ENCODE measurements at places on chromosomes 2 and 18.

- DNase-seq = no peak
These were observed 54.7 kb upstream of the KIDINS220 start for GRCh38 chr2:8892111-8892510.

GRCh38 chr2:36449943-36450392 lies 94.4 kb downstream of the CRIM1 start:
- DNase-seq = no peak

DNA sequence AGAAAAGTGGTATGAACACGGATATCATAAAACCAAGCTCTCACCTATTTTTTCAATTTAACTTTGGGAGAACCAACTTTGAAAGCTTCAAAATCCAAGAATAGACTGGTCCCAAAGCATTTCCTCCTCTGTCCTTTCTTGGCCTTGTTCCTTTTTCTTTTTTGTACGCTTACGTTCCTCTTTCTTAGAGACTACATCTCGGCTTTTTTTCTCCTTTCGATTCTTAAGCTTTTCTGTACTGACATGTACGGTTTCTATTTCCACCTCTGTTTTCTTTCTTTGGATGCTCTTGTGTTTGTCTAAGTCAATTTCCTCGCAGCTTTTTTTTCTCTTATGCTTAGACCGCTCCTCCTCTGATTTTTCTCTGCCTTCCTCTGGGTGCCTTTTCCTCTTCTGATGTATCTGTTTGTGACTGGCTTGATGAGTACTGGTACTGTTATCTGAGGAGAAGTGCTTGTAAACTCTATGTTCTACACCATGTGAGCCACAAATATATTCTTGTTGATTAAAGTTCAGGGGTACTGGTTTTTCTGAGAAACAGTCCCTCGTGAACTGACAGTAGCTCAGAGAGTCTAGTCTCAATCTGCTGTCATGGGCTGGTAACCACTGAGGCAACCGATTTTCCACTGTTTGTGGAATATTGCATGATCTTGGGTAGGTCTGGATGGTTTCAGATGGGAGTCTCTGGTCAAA lies 11.5 kb upstream of the RNU2-63P start:
- no peak for DNase-seq

DNA sequence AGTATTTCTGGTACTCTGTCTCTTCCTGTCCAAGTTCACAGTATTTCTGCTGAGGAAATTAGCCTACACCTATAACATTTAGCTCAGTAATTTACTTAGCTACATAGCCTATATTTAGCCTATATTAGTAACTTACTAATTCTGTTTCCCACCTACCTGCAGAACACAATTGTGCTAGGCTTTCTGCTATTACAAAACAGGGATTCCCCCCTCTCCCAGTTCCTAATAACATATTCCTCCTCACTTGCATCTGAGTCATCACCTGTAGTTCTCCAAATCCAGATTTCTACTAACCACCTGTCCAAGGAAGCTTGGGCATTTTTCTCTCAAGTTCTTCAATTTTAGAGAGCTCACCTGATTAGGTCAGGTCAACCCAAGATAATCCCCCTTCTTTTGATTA lies 94.9 kb downstream of the NETO1 start:
- DNase-seq = no peak

DNA sequence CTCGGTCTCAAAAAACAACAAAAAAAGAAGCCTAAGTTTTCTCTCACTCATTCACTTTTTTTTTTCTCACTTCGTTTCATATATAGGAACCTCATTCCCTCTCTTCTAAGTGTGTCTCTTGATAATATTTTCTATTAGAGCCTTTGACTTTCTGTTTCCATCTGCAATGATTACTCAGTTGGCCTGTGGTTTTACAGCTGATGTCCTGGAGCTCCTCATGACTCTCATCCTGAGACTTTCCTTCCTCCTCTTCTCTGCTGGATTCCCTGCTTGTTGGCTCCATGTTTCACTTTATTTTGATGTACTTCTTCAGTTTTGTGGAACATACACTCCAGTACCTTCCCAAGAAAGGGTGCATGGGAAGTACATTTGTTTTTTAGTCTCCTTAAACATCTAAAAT lies 154.2 kb upstream of the GATA6 start:
- DNase-seq = no peak

DNA sequence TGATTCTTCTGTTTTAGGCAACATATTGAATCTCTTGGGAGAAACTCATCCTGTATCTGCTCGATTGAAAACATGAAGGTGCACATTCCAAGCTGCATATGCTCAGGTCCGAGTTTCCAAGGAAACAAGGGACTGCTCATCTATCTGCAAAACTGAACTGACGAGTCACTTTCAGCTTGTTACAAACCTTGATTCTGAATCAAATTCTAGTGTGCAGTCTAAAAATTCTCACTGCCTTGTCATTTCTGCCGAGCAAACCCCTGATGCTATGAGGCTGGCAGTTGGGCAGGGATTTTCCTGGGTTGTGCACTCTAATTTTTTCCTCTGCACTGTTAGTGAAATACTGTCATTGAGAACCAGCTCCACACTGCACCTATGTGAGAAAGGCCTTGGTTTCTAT lies 101.3 kb upstream of the ETAA1 start:
- no peak for DNase-seq

DNA sequence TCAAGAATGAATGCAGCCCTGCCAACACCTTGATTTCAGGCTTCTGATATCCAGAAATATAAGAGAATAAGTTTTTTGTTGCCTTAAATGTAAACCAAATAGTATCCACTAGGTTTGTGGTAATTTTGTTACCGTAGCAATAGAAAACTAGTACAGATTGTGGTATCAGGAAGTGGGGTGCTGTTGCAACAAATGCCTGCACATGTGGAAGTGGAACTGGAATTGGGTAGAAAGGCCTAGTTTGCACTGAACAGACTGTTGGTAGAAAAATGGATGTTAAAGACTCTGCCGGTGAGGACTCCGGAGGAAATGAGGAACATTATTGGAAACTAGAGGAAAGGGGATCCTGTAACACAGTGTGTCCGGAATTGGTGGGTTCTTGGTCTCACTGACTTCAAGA lies 145.8 kb upstream of the MGAT5 start:
- no peak for DNase-seq

DNA sequence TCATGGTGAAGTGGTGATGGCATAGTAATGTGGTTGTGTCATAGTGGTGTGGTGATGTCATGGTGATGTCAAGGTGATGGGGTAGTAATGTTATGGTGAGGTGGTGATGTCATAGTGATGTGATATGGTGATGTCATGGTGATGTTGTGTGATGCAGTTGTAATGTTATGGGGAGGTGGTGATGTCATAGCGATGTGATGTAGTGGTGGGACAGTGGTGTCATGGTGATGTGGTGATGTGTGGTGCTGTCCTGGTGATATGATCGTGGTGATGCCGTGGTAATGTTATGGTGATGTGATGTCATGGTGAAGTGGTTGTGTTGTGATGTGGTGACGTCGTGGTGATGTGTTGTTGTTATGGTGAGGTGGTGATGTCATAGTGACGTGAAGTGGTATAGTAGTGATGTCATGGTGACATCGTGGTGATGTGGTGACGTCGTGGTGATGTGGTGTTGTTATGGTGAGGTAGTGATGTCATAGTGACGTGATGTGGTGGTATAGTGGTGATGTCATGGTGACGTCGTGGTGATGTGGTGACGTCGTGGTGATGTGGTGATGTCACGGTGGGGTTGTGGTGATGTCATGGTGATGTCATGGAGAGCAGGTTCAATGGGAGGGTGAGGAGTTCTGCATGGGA lies 242.7 kb upstream of the MYT1L start:
- DNase-seq = no peak

DNA sequence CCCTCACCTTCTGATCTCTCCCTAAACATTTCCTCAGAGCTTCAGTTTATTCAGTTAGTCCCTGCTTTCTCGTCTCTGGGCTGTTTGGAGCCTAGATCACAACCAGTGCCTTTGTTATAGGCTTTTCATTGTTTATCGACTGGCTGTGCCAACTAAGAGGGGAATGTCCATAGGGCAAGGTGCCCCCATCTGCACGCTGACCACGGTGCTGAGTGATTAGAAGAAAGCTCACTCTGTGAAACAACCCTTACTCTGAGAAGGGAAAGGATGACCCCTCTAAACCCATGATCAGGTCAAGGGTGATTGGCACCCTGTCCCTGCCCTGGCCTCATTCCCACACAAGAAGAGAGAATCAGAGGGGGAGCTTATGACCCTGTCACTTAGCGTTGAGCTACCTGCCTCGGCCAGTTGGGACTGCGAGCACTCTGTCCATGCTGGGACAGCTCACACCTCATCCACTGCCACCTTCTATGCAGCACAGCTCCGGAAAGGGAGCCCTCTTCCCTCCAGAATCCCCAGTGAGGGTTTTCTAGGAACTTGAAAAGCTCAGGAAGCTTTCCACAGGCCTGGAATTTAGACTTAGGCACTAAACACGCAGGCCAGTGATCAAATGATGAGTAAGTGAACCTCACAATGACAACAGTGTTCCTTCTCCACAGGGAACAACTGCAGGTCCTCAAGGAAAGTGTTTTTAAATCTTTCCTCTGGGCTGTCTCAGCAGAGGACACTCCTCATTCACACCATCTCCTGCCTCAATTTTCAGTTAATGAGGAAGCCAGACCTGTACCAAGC lies 2.3 kb upstream of the ACTG2 start:
- DNase-seq = no peak

DNA sequence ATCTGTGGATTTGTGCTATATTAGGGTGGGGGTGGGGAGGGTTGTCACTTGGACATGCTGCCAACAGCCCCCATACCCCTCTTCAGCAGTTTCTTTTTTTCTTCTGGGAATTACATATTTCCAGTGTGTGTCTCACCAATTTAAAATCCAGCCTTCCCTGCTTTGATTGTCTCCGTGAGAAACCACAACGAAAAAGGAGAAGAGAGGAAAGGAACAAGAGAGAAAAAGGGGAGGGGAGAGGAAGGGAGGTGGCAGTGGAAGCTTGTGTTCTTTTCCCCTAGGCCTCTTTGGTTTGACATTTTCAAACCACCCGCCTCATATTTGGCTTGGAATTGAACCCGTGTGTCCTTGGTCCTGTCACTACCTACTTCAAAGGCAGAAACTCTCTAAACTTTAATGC lies 860 bp downstream of the CTNNA2 start:
- DNase-seq = no peak

GRCh38 chr2:183010112-183010511 lies 28.1 kb downstream of the NCKAP1 start:
- DNase-seq = no peak

DNA sequence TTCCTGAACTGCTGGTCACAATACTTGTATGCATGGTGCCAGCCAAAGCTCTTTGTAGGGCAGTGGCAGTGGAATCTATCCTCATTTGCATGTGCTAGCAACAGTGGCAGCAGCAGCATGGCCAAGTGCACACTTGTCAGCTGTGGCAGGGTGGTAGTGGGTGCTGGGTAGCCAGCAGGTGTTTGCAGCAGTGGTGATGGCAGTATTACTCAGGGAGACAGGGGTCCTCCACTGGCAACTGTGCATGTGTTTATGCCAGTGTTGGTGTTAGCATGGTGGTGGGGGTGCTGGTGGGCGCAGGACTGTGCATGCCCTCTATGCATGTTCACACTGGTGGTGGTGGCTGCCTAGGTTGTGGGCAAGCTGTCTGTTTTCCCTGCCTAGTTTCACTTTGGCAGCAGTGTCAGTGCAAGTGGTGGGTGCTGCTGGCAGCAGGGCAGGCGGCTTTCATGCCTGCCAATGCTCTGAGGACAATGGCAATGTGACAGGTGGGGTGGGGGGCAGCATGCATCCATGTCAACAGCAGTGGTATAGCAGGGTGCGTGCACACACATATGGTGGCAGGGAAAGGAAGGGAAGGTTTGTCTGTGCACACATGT lies 41.2 kb downstream of the GALNT13 start:
- no peak for DNase-seq

DNA sequence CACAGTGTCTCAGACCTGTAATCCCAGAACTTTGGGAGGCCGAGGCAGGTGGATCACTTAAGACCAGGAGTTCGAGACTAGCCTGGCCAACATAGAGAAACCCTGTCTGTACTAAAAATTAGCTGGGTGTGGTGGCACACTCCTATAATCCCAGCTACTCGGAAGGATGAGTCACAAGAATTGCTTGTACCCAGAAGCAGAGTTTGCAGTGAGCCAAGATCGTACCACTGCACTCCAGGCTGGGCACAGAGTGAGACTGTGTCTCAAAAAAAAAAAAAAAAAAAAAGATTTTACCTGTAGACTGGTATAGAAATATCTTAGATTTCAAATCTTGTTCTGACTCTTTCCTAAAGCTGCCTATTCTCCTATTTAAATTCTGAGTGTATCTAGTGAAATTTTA lies 7.2 kb upstream of the KLHL29 start:
- no peak for DNase-seq

- DNase-seq = no peak
These were observed 63.7 kb upstream of the CYRIA start for GRCh38 chr2:16729335-16729734.

GRCh38 chr2:45884126-45884525 lies 232.7 kb downstream of the PRKCE start:
- no peak for DNase-seq

DNA sequence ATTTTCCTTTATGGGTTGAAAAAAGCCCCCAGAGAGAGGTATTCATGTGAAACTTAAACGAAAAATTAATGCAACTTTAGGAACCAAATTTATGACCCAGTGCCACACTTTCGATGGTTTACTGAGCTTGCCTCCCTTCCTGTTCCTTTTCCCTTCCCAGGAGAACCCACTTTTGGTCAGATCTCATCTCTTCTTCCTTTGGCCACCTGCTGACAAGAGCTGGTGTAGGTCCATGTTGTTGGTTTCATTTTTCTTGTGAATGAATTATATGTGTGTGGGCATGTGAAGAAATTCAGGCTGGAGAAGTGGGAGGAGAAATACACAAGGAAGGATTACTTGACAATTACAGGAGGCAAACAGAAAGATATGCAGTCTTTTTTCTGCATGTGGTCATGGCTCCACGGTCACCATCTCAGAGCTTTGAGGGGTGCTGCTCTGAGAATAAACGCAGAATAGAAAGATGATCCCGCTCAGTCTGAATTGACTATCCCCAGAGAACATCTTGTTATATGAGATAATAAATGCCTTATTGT lies 111.3 kb upstream of the TCF4 start:
- no peak for DNase-seq

DNA sequence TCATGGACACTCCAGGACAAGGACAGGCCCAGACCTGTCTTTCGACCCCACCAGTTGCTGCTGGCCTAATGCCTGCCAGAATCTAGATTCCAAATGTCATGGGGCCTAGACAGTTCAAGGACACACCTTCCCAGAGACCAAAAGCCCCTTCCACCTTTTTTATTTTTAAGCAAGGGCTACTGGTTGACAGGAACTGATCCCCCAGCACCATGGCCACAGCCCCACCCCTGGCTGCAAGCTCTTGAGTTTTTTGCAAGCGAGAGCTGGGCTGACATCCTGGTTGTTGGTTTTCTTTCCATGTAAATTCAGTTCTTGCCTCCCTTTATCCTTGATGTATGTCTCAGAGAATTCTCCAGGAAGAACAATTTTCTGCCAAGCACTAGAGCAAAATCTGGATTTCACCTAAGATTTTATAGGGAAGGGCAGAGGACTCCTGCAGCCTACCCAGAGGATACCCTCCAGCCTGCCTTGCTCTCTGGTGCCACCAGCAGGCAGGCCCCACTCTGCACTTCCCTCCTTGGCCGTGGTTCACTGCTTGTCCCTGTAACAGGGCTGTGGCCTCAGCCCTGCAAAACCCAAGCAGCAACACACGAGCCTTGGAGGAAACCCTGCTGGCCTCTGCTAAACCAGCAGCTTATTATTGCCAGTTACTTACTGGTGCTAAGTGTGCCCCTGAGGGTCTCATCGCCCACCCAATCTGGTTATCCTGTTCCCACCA lies 97.7 kb downstream of the TWIST2 start:
- no peak for DNase-seq

GRCh38 chr2:99836690-99837605 lies 305.4 kb downstream of the AFF3 start:
- DNase-seq = no peak
